ENCODE measurements at places on chromosomes 12 and 14. TPM values are rescaled to one million over a fixed set of nuclear protein-coding genes. Genes with fewer than 3 reads are reported as not detected.

NOS1 gene
- 0.13 TPM for total RNA-seq

LRTM2 gene
- not detected for total RNA-seq

DDHD1 gene
- total RNA-seq, result 19.3 TPM

CISTR gene
- total RNA-seq, result not detected

MLXIP gene
- 42.2 TPM for total RNA-seq

DNA sequence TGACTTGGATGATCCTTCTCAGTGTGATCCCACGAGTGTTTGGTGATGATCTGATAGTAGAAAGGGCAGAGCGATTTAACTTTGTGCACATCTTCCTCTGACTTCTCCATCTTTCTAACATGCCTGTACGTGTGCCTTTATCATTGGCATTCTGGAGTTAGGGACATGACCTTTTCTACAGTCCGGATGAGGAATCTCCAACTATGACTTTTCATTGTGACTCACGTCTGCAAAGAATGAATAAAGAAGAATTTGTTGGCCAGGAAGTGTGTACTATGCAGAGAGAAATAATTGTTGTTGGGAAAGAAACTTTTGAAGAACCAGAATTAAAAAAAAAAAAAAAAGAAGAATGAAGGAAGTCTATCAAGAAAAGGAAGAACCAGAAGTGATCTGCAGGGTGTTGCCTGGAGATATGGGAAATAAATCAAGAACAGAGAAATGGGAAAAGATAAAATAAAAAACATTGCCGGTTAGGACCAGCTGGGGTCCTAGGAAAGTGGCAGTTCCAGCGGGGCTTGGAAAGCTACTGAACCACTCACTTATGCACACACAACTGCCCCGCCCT, 25.3 kb downstream of the PPFIBP1 start:
- H3K4me1 ChIP-seq, result peaks cover 57% of the 10 kb centered on the region
- no peak overlapping the region for H3K4me3 ChIP-seq
- H3K27ac ChIP-seq, result peak overlapping the region; percentile 63
- H3K27me3 ChIP-seq, result no peaks in the 10 kb centered on the region
- DNase-seq, result no peak

- no peaks in the 10 kb centered on the region for H3K36me3 ChIP-seq
- peaks cover 28% of the 10 kb centered on the region for H3K4me1 ChIP-seq
- no peak overlapping the region for H3K4me3 ChIP-seq
- peak; percentile 70 for DNase-seq
- H3K27me3 ChIP-seq, result no peaks in the 10 kb centered on the region
These were observed 79.1 kb downstream of the TMEM117 start for GRCh38 chr12:43914923-43915468.

DNA sequence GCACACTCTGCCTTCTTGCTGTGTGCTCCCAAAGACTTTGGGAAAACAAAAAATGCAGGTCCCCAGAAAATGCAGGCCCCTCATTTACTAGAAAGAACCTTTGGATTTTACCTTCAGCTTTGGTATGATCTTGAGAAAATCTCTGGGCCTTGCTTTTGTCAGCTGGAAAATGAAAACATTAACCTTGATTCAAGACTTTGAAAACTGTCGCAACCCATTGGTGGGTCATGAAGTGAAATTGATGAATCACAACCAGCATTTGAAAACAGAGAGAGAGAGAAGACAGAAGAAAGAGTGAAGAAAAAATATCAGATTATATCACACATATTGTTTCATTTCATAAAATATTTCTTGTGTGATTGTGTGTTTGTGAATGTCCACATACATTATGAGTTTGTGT, 322.5 kb downstream of the ZFP36L1 start:
- no peaks in the 10 kb centered on the region for H3K27me3 ChIP-seq
- peaks cover 88% of the 10 kb centered on the region for H3K4me1 ChIP-seq
- H3K27ac ChIP-seq, result peak overlapping the region; percentile 92
- no peak overlapping the region for H3K4me3 ChIP-seq

DNA sequence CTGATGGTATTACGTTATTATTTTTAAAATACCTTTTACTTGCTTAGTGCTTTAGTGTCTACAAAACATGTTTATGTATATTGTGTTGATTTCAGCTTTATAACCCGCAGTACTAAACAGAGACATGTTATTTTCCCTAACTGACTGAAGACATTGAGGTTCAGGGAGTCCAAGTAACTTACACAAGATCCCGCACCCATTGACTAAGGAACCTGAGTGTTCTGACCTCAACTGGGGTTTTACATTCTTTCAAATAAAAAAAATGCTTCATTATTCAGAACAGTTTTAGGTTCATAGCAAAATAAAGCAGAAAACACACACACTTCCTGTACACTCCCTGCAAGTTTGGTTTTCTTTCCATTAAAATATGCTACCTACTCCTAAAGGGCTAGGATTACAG, 60.4 kb upstream of the METAP2 start:
- H3K4me1 ChIP-seq, result peaks cover 5% of the 10 kb centered on the region
- H3K4me3 ChIP-seq, result no peak overlapping the region
- H3K27ac ChIP-seq, result no peak overlapping the region

DNA sequence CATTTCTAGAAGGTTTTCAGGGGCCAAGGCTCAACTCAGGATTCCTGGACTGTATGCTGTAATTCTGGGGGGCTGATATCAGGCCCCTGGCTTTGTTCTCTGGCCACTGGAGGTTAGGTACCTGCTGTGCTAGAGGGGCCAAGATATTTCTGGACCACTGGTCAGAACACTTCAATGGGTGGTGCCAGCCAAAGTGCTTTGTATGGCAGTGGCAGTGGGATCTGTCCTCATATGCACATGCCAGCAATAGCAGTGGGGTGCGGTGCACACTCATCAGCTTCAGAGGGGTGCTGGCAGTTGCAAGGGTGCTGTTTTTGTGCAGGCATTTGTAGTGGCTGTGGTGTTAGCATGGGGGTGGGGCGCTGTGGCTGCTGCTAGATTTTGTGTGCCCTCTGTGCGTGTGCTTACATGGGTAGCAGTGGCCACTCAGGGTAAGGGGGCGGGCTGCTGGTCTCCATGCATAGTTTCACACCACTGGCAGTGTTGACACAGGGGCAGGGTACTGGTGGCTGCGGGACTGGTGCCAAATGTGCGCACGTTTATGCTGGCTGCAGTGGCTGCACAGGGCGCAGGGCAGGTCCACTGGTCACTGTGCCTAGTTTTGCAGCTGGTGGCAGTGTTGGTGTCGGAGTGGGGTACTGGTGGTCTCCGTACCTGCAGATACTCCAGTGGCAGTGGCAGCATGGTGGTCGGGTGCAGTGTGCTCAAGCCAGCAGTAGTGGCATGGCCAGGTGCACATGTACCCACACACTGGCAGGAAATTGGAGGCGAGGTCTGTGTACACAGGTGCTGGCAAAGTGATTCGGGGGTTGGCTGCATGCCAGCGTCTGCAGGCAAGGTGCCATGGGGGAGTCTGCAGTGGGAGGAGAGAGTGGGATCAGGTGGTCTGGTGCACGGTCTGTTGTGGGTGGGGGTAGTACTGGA, 12.6 kb downstream of the NOPCHAP1 start:
- no peak overlapping the region for H3K4me3 ChIP-seq
- no peaks in the 10 kb centered on the region for H3K27me3 ChIP-seq
- H3K27ac ChIP-seq, result peak overlapping the region; percentile 70
- DNase-seq, result peak; percentile 88
- H3K4me1 ChIP-seq, result peaks cover 34% of the 10 kb centered on the region

- no peak overlapping the region for H3K27ac ChIP-seq
- H3K4me3 ChIP-seq, result no peak overlapping the region
- DNase-seq, result no peak
- no peaks in the 10 kb centered on the region for H3K4me1 ChIP-seq
These were observed 243.5 kb downstream of the FBXL14 start for GRCh38 chr12:1350934-1351240.

- no peak overlapping the region for H3K27ac ChIP-seq
- H3K36me3 ChIP-seq, result no peaks in the 10 kb centered on the region
- no peaks in the 10 kb centered on the region for H3K27me3 ChIP-seq
- no peak for DNase-seq
These were observed 72.9 kb upstream of the ELK3 start for GRCh38 chr12:96121271-96121711.

GRCh38 chr12:116892349-116893140, 11.3 kb upstream of the HRK start:
- H3K27me3 ChIP-seq, result no peaks in the 10 kb centered on the region
- DNase-seq, result no peak
- H3K36me3 ChIP-seq, result no peaks in the 10 kb centered on the region

DNA sequence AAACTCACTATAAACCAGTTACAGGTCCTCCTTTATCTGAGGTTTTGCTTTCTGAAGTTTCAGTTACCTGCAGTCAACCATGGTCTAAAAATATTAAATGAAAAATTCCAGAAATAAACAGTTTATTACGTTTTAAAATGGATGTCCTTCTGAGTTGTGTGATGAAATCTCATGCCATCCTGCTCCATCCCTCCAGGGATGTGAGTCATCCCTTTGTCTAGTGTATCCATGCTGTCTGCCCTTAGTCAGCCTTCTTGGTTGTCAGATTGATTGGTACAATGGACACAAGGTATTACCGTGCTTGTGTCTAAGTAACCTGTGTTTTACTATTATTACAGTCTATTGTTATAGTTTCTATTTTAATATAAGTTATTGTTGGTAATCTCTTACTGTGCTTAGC, 328.3 kb downstream of the APAF1 start:
- DNase-seq, result no peak
- no peaks in the 10 kb centered on the region for H3K36me3 ChIP-seq
- H3K4me1 ChIP-seq, result no peaks in the 10 kb centered on the region
- no peak overlapping the region for H3K27ac ChIP-seq
- H3K4me3 ChIP-seq, result no peak overlapping the region

DNA sequence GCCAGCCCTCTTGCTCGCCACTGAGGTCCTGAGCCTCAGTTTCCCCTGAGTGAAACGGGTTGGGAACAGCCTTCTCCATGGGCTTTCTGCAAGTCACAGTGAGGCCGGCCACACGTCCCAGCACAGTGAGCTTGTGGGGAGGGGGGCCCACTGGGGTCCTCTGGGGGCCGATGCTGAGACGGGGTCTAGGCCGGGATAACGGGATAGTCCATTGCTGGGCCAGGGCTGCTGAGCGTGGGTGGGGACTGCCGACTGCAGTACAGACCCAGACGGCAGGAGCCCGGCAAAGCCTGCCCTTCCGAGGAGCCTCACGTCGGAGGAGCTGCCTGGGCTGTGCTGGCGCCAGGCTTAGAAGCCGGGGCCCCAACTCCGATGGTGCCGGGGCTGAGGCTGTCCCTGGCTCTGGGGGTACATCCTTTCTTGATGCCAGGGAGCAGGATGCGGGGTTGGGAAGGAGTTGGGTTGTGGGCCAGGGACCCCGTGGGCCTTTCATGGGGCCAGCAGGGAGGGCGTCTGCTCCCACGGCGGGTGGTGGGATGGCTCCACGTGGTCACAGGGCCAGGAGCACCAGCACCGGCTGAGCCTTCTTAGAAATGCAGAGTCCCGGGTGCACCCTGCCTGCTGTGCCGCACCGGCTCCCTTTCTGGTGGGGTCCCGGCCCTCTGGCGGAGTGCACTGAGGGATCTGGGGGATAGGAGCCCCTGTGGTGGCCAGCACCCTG, 24.2 kb downstream of the NOC4L start:
- H3K36me3 ChIP-seq, result no peaks in the 10 kb centered on the region
- no peak overlapping the region for H3K4me3 ChIP-seq
- H3K27ac ChIP-seq, result no peak overlapping the region
- peaks cover 4% of the 10 kb centered on the region for H3K4me1 ChIP-seq

DNA sequence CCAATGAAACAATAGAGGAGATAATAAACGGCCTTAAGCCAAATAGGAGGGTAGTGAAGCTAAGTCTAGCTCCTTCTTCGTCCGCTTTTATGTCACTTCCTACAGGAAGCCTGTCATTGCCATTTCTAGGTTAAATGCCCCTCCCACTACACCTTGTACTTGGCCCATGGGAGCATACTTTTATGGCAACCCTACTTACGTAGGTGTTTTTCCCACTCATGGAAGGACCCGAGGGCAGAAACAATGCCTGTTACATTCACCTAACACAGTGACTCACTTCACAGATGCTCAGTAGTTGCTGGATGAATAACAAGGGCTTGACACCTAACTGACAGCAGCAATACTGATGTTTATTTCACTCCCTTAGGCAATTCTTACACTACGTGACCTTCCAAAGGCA, 44.5 kb downstream of the ALKBH1 start:
- no peak overlapping the region for H3K27ac ChIP-seq
- no peak for DNase-seq
- no peaks in the 10 kb centered on the region for H3K27me3 ChIP-seq

DNA sequence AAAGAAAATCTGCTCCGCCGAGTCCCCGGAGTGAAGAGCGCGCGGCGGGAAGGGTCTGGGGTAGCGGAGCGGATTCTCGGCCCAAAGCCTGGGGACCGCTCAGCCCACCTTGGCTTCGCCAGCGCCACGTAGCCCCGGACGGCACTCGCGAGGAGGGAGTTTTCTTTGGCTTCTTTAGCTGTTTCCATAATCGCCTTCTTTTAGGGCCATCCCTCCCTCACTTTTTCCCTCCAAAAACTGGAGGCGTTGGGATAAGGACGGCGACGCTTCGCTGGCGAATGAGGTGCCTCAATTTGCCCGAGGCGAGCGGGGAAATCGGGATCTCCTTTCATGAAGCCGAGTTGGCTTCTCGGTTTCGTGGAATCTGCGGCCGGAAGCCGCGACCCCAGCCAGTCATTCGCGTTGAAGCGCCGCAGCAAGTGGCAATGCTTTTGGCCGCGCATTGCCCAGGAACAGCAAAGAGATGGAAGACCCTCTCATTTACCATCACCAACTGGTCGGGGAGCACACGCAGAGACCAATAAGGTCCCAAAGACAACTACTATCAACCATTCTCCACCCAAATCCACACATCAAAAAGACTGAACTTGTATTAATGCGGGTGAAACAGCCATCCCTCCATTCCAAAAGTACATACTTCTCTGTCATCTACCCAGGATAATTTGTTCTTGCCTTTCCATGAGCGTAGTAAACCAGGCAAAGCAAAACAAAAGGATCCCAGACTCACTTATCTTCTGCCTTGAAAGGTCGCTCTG, 8.4 kb upstream of the SIX1 start:
- DNase-seq, result no peak
- peak overlapping the region; percentile 31 for H3K4me3 ChIP-seq
- peak overlapping the region; percentile 8 for H3K27ac ChIP-seq
- H3K36me3 ChIP-seq, result no peaks in the 10 kb centered on the region
- peaks cover 49% of the 10 kb centered on the region for H3K27me3 ChIP-seq
- H3K4me1 ChIP-seq, result peaks cover 24% of the 10 kb centered on the region

Data from thyroid gland (tissue), 4 donors.